Left lung (tissue), 14 donors: ENCODE measurements at places on chromosomes 16 and 17.

GRCh38 chr17:46874906-46875305, 23.5 kb downstream of the WNT9B start:
- no peak for DNase-seq

- peak; percentile 45 for DNase-seq
These were observed 1.5 kb downstream of the CASKIN1 start for GRCh38 chr16:2194852-2195321.

DNA sequence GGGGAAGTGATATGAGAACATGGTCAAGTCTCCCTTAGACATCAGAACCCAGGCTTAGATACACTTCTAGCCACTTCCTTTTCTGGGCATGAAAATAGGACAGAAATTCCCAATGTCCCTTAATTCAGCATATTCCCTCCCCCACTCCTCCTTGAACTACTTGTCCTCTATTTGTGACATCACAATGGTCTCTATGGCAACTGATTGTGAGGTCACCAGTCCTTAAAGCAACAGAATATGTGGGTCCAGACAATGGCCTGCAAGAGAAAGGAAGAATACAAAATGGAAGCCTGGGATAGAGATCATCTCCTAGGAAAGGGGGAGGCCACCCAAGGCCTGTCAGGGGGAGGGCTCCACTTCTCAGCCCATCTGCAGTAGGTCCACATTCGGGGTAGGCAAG, 6.7 kb upstream of the SEZ6 start:
- DNase-seq, result no peak

- no peak for DNase-seq
These were observed 342.7 kb downstream of the SOX9 start for GRCh38 chr17:72463287-72464102.

- DNase-seq, result no peak
These were observed 17.7 kb downstream of the C16orf82 start for GRCh38 chr16:27084307-27085028.

- DNase-seq, result no peak
These were observed 148.6 kb downstream of the KIF2B start for GRCh38 chr17:53971361-53971760.

DNA sequence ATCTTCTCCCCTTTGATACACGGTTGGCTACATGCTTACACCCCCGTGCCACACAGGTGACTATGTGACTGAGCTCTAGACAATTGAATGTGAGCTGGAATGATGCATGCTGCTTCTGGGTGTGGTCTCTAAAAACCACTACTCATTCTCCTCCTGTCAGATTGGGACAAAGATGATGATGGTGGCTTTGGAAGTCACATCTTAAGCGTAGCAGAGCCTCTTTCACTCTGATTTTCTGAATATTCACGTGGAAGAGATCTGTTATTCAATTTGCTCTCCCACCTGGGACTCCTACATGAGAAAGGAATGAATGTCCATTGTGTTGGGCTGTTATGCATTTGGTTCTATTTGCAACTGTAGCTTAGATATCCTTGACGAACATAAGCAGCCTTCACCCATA, 763.6 kb upstream of the EEF2KMT start:
- no peak for DNase-seq

GRCh38 chr16:65124596-65124995, 2.7 kb upstream of the CDH11 start:
- DNase-seq, result no peak

DNA sequence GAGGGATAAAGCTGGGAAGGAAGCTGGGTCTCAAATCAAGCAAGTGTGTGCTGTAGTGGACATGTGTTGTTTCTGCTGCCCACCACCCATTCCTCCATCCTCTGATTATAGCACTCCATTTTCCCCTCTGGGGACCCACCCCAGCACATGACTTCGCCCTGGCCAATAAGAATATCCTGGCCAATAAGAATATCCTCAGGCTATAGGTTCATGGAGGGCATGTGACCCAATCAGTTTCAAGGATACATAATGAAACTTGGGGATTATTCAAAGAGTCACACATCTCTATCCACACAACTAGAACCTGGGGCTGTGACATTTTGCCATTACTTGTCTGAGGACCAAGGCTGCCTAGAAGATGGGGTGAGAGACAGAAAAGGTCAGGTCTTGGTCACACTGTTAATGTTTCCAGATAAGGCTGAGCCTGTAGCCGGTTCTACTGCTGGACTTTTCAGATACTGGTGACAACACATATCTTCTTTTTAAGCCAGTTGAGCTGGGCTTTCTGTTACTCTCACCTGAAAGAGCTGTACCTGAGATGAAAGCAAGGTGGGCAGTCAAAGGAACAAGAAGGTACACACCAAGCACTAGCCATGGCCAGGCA, 33.7 kb downstream of the MYO18A start:
- no peak for DNase-seq

- DNase-seq, result no peak
These were observed 376.3 kb downstream of the CNTNAP4 start for GRCh38 chr16:76653390-76654026.

- DNase-seq, result peak; percentile 58
These were observed 93.6 kb upstream of the DYNLRB2 start for GRCh38 chr16:80447241-80447640.

DNA sequence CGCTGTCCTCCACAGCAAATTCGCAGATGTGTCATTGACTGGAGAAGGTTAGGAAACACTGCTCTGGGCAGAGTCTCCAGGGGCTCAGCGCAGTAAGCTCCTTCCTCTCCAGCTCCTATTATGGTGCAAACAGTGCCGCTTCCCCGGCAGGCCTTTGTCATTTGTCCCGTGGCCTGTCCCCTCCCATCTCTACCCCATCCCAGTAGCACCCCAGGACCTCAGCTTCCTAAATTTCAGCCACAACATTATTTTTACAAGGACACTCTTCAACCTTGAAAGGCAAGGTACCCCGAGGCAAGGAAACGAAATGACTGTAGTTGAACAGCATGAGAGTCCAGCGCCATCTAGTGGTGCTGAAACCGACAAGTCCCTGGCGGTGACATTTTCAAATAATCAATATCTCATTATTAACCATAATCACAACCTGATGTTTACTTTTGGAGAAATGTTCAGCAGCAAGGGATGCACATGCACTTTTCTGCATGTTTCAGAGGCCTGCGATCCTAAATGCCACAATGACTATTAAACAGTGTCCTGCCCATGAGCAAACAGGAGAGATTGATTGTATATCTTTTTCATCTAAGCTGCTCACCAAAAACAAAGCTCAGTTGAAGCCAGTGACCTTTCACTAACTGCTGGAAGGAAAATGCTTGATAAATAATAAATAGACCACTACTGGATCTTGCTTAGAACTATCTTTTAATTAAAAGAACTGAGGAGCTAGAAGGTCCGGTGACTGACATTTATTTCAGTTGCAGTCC, 16.5 kb downstream of the MRPS23 start:
- peak; percentile 52 for DNase-seq
